Left ventricle myocardium inferior (tissue), 1 donor: ENCODE measurements at places on chromosomes 6 and 20. TPM values are rescaled to one million over a fixed set of nuclear protein-coding genes. Genes with fewer than 3 reads are reported as not detected.

Gene BMP2
- total RNA-seq, result 2.4 TPM

Gene PTCHD4
- 1.0 TPM for total RNA-seq

Gene C20orf144
- total RNA-seq, result not detected

Gene MYH7B
- 253 TPM for total RNA-seq

- DNase-seq, result no peak
Measured at GRCh38 chr6:7323074-7323473, 10.1 kb upstream of the SSR1 start.

DNA sequence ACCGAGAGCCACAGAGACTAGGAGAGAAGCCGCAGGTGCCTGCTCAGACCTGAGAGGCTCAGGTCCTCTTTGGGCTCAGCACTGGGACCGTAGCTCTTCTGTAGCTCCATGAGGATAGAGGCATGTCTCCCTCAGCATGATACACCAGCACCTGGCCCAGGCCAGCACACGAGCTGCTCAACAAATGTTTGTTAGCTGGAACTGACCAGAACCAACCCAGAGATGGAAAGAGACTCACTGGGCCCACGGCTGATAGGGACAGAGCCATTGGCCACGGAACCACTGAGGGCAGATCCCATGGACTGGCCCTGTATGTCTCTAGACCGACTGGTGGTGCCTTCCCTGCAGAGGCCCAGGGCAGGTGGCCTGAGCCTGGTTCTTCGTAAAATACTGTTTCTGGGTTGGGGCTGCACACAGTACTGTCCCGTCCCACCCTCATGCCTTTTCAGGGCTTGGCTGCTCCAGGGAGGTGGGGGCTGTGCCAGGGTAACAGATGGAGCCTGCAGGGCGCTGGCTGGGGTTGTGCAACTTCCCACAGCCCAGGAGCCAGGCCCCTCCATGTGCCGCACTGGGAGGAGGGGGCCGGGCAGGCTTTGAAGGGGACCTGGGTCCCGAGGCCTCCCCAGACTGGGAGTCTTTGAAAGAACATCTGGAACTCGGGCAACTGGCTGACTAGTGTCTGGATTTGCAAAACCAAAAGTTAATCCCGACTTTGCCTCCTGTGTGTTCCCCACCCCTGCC is 5.2 kb downstream of the C20orf204 start:
- DNase-seq, result no peak

DNA sequence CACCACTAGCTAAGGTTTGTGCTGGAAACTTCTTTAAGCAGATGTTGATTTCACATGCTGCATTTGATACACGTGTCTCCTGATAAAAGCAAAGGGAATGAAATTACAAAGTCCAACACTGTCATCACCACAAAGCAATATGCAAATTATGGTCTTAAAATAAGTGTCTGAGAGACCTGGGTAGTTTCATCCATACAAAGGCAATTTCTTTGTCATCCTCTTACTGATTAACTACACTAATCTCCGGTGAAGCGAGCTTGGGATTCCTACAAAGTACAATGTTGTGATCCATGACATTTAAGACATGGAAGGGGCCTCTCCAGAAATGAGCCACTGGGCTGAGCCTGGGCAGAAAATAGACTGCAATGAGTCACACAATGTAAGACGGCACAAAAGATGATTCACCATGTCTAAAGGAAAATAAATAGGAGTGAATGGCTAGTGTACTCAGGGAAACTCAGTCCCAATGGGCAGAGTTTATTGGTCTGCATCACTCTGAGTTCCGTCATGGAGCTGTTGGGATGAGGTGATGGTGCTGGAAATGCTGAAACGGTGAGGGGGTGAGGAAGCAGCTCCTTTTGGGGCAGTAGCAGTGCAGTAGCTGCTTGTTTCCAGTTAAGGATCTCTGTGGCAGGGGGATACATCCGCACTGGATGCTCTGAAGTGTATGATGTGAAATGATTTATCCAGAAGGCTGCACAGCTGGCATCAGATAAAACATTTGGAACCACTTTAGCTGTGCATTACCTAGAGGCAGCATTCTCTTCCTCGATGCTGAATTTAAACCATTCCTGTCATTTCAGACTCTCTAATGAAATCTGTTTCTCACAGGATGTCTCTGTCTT is 103.3 kb downstream of the IBTK start:
- no peak for DNase-seq

GRCh38 chr6:161273752-161274487 is at the start of gene AGPAT4:
Gene AGPAT4 (minus strand): TSS chr6:161274061. CDS start chr6:161232213, 41,848 bp downstream.
- DNase-seq, result peak; percentile 33

DNA sequence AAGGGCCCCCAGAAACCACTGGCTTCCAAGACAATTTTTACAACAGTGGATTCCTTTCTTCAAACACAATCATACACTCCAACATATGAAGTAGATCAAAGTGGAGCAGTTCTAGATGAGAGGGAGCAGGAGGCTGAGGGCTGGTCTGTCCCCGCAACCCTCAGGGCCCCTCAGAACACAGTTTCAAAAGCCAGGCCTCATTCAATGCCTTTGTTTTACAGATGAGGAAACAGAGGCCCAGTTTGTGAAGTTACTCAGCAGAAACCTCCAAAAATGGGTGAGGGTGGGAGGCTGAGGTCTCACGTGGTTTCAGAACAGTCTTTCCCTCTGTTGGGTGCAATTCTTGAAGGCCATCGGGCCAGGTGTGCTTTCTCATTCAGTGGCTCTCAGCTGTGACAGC is 134.9 kb downstream of the SCML4 start:
- no peak for DNase-seq
